Epithelial cell of proximal tubule (primary cell): ENCODE measurements at places on chromosomes 3 and 15.

DNA sequence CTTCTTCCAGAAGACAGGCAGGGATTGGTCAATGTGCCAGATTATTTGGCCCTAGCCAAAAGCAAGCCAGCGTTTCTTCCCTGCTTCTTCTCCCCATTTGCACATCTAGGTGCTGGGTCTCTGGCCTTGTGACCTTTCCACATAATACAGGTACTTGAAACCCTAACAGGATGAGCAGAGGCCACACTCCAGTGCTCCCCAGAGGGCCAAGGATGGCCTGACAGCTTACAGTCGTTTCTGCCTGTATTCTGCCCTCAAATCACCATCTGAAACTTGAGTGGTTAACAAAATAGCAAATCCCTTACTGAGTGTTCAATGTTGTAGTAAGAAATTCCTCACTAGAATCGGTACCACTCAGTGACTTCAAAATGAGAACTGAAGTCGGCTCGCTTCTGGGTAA is 29.1 kb downstream of the MKRN2 start:
- no peak for DNase-seq

GRCh38 chr3:51836606-51837005 is 24.8 kb upstream of the IQCF2 start:
- no peak for DNase-seq

DNA sequence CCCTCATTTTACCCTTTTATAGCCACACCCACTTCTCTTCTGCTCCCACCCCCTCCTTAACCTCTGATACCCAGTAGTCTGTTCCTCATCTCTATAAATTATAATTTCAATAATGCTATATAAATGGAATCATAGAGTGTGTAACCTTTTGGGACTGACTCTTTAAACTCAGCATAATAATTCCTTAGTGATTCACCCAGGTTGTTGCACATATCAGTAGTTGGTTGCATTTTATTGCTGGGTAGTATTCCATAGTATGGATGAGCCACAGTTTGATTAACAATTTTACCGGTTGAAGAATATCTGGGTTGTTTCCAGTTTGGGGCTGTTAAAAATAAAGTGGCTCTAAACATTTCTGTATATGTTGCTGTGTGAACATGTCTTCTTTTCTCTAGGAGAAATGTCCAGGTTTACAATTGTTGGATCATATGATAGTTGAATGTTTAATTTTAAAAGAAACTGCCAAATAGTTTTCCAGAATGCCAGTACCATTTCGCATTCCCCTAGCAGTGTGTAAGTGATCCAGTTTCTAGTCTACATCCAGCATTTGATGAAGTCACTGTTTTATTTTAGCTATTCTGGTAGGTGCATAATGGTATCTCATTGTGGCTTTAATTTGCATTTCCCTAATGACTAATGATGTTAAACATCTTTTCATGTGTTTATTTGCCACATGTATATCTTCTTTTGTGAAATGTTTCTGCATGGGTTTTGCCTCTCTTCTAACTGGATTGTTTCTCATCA is 68.5 kb downstream of the VPS8 start:
- no peak for DNase-seq

- no peak for DNase-seq
Observed at GRCh38 chr3:184561913-184562877, 610 bp downstream of the EPHB3 start.

DNA sequence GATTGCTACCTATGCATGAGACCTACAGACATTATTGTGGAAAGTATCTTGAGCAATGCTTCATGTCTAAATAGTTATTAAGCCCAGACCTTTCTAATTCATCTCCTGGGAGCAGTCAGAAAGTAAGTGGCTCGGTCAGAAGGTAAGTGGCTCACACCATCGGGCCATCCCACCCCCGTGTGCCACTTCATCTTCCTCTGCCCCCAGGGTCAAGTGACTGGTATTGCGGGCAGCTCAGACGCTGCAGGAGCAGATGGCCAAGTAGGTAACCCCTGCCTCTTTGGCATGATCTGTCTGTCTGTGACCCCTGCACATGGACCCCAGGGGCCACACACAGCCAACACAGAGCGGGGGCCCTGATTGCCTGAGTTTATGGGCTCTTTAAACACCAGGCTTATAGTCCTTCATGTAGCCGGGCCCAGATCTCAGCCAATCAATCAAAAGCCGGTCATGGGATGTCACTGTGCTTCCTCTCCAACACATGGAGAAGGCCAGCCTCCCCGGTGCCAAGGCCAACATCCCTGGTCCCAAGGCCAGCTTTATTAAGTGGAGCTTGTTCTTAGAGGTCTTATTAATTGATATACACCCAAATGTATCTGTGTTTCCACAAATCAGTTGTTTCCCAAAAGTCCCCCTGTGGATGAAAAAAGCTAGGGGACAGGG is 42.9 kb downstream of the LARP6 start:
- DNase-seq, result no peak

- DNase-seq, result no peak
Observed at GRCh38 chr3:124796477-124796876, 66.2 kb downstream of the UMPS start.

DNA sequence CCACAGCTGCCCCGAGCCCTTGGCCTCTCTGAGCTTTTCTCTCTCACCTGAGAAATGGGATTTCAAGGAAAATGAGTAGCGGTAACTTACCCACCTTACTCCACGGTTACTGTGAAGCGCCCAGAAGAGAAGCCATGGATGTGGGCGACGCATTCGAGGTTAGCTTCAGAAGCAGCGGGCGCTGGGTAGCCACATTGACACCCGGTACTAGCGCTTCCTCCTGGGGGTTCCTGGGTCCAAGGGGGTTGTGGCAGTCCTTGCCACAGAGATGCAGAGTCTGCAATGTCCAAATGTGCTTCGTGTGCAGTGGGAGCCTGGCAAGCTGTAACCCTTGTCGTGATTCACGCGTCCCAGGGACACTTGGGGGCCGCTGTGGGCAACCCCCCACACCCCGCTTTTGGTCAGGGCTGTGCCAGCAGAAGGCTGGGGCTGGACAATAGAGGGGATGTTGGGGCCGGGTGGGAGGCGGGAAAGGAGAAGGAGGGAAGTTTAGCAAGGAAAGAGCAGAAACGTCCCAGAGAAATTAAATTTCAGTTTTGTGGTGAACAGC is 41.4 kb upstream of the FURIN start:
- no peak for DNase-seq

DNA sequence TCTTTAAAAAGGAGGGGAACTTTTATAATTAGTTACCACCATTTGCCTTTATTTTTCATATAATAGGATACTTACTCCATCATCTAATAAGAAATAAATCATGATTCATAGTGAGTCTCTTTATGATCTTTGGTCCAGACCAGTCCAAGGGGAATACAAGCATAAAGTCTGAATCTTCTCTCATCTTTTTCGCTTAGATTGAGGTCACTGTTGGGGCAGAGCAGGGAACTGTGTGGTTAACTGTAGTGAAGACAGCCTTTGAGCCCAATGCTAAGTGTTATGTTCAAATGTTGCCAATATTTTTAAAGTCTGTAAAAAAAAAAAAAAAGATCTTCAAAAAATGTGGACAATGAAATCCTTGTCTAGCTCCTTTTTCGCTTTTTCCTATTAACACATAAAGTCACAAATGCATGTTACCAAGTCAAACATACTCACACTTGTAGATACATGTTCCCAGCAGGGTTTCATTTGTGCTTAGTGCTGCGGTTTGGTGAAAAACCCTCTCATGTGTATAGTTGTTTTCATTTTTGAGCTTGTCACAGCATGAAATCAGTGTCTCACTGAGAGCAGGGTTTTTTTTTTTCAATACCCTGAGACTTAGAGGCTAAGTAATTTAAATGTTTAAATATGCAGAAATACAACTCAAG is 72.1 kb downstream of the EPHA3 start:
- DNase-seq, result no peak
